ENCODE measurements at places on chromosomes 11 and 22.

DNA sequence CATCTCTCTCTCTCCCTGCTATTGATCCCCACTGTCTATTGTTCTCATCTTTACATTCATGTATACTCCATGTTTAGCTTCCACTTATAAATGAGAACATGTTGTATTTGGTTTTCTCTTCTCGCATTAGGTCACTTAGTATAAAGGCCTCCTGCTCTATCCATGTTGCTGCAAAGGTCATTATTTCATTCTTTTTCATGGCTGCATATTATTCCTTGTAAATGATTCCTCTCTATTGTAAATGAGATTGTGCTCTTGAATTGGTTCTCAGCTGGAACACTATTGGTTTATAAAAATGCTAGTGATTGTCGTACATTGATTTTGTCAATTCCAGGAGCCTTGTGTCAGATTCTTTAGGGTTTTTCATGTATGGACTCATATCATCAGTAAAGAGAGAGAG lies 13.5 kb downstream of the ACRV1 start:
- no peak for DNase-seq

DNA sequence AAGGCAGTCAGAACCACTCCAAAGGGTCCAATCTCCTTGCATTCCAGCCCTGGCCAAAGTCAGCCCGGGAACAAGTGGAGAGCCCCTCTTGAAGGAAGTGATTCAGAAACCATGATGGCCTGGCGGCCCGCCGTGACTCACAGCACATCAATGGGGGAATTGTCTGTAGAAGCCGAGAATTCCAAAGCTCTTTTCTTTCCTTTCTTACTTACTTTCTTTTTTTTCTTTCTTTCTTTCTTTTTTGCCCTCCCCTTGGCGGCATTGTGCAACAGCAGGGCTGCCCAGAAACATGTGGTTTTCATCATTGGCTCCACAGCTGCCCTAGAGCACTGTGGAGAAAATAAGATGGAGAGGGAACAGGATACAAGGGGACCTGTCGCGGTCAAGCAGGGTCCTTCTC lies 140.2 kb upstream of the TIMP3 start:
- no peak for DNase-seq

DNA sequence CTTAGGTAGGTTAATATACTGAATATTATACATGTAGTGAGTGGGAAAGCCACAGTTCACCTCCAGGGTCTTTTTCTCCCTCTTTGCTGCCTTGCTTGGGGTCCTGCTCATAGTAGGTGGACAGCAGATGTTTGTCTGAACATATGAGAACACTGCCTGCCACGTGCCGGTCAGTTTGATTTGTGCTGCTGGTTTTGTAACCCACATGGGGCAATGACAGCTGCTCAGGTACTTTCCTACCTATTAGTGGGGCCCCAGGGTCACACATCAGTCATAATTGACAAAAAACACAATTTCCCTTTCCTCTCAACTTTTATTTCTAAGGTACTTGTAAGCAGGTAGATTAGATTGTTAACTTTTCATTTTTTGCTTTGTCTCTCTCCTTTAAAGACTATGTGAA lies 43.8 kb downstream of the BMAL1 start:
- DNase-seq = no peak

- DNase-seq = no peak
Observed at GRCh38 chr11:1825039-1825740, 9.6 kb upstream of the SYT8 start.

GRCh38 chr22:22520020-22520656 lies at the start of gene ZNF280A:
TSS of gene ZNF280A (minus strand) at chr22:22520270. CDS start at chr22:22515630, 4,640 bp downstream.
- DNase-seq = no peak

- no peak for DNase-seq
Observed at GRCh38 chr11:73055655-73056354, 86.3 kb downstream of the FCHSD2 start.
